ENCODE measurements at places on chromosomes 4 and X. TPM values are rescaled to one million over a fixed set of nuclear protein-coding genes. Genes with fewer than 3 reads are reported as not detected.

GRCh38 chr4:25783943-25784342 lies 78.8 kb downstream of the SEL1L3 start:
- no peak overlapping the region for H3K4me3 ChIP-seq
- no peaks in the 10 kb centered on the region for H3K27me3 ChIP-seq
- H3K36me3 ChIP-seq: no peaks in the 10 kb centered on the region
- no peaks in the 10 kb centered on the region for H3K4me1 ChIP-seq
- no peak for DNase-seq

Gene LPAR4
- 0.47 TPM for total RNA-seq

- no peak overlapping the region for H3K4me3 ChIP-seq
- peaks cover 4% of the 10 kb centered on the region for H3K4me1 ChIP-seq
- peaks cover 3% of the 10 kb centered on the region for H3K36me3 ChIP-seq
- no peaks in the 10 kb centered on the region for H3K27me3 ChIP-seq
These were observed 3.9 kb downstream of the RPL10 start for GRCh38 chrX:154401918-154402621.

Gene MAGEA2B
- total RNA-seq: not detected

Data from hepatocyte (in vitro differentiated cells).